A673 (cell line): ENCODE measurements at places on chromosomes 13 and 19. TPM values are rescaled to one million over a fixed set of nuclear protein-coding genes. Genes with fewer than 3 reads are reported as not detected.
A peak's percentile ranks its signal among the peaks of the same experiment; 100 is the strongest.

DNA sequence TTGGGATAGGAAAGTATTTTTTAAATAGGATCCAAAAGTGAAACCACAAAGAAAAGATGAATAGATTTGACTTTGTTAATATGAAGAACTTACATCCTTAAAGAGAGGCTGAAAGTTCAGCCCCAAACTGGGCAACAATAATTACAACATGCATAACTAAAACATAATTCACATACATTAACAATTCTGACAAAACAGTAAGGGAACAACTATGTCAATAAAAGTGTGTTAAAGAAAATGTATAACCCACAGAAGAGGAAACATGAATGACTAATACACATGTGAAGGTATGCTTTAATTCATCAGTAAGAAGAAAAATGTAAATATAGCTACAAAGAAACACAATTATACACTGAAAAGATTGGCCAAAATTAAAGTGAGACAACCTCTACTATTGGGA, 1597.6 kb upstream of the MIR17HG start:
- no peak for DNase-seq

The KLK5 gene
- not detected in 2 replicates for total RNA-seq

GRCh38 chr19:29694669-29695627, 20.1 kb downstream of the C19orf12 start:
- peak; percentile 67 for DNase-seq

- DNase-seq, result no peak
Observed at GRCh38 chr19:43711751-43712355, 4.0 kb upstream of the IRGC start.

DNA sequence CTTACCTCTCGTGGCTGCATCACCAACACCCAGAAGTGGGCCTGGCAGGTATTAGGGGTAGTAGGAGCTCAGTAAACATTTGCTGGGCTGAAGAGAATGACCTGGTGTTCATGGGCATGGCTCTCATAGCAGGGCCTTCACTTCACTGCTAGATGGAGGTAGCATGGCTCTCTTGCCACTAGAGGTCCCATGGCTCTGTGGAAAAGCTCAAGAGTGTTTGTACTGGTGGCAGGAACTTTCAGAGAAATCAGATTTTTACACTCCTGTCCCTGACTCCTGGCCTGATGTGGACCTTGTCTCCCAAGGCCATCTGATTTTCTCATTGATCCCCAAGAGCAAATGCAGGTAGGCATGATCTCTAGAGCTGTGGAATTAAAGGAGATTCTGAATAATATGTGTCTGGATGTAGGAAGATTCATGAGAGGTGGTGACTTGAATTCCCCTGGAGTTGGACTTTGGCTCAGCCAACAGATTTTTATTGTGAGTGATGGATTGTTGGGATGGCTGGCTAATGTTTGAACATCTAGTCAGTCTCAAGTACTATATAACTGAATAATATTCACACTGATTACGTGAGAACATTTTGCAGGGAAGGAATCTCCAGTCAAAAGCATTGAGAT, 5.7 kb downstream of the ZNF574 start:
- DNase-seq, result peak; percentile 47

DNA sequence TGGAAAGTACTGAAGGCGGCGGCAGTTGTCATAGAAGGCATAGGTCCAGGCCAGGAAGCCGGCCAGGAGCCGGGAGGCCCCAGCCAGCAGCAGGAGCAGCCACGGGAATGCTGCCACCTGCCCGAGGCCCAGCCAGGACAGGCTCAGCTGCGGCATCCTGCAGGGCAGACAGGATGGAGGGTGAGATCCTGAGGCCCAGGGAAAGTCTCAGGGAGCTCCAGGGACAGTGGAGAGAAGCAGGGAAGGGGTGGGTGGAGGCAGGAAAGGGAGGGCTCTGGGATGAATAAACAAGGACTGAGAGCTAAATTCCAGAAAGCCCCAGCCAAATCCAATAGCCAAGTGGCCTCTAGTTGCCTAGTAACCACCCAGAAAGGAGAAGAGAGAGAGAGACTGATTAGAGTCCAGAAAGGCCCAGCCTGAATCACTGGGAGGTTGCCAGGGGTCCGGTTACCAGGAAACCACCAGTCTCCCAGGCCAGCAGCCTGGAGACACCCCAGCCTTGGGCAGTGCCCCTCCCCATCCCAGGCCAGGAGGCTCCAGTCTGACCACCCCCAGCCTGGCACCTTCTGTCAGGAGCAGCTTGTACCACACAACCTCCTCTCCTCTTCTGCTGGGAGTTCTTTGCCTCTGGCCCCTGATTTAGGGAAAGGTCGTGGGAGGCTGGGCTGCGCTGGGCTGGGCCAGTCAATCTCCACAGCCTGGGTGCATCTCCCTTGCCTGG, 7.5 kb upstream of the OR10H5 start:
- DNase-seq, result peak; percentile 6

GRCh38 chr13:26977541-26977940, 194.1 kb downstream of the USP12 start:
- DNase-seq, result no peak

The KCNC3 gene
- total RNA-seq, result 6.4 and 6.7 TPM in 2 replicates

GRCh38 chr19:728011-728410, 19.3 kb downstream of the PALM start:
- peak; percentile 56 for DNase-seq

DNA sequence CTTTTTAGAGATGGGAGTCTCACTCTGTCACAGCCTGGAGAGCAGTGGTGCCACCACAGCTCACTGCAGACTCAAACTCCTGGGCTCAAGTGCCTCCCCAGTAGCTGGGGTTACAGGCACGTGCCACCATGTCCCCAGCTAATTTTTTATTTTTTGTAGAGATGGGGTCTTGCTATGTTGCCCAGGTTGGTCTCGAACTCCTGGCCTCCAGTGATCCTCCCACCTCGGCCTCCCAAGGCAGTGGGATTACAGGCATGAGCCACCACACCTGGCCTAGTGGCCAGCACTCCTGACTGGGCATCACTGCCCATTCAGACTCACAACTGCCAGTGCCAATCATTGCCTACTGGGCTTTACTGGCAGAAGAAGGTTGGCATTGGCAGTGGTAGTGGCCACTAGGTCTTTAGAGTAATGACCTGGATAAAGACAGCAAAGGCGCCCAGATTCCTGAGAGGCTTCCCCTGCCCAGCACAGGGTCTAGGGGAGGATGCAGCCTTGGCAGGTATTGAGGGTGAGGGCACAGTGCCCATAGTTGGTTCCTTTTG, 26.8 kb upstream of the SLC7A10 start:
- no peak for DNase-seq

The GPR12 gene
- total RNA-seq, result not detected in 2 replicates

DNA sequence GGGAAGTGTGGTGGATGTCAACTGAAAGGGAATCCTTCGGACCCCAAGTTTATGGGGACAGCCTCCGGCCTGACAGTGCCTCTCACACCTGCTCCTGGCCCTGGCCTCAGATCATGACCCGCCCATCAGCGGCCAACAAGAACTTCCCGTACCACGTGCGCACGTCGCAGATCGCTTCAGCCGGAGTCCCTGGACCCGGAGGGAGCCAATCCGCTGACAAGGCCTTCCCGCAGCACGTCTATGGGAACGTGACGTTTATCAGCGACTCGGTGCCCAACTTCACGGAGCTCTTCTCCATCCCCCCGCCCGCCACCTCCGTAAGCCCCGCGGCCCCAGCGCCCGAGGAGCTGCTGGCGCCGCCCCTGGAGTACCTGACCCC, 2.0 kb upstream of the MEGF8 start:
- no peak for DNase-seq

GRCh38 chr19:4152241-4152998, 1.0 kb upstream of the CREB3L3 start:
- no peak for DNase-seq

DNA sequence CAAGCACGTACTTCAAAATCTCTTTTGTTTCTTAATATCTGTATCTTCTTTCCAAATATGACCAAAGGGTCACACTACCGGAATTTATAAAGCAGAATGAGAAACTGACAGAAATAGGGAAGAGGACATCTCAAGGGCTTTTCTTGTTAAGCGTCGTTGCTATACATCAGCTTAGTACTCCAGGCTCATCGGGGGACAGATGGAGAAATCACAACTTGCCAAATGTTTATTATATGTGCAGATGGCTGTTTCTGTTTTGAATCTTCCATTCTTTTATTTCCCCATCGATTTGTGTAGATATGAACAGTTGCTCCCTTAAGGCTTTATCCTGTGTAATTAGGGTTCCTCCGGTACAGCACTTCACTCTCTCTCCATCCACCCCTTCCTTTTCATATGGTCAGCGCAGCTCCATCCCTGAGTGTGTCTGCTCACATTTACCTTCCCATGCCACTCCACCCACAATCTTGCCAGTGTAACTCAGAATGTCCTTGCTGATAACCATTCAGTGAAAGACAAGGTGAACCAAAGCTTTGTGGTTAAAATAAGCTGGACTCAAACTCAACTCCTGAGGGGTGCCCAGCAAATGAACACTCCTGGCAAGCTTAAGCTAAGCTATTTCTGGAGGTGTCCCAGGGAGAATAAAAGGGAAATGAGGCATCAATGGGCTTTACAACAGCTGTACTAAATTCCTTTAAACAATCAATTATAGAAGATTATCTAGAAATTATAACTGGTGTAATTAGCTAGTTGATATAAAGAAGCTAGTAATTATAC, 51.3 kb downstream of the TBC1D4 start:
- no peak for DNase-seq

The AP1M2 gene
- 2.5 and 2.8 TPM in 2 replicates for total RNA-seq

The DCLK1 gene
- 11.2 and 15.7 TPM in 2 replicates for total RNA-seq

- no peak for DNase-seq
Observed at GRCh38 chr19:7528192-7528519, 5.7 kb downstream of the MCOLN1 start.

The ZNF714 gene
- 21.3 and 25.0 TPM in 2 replicates for total RNA-seq
